MCF 10A (cell line): ENCODE measurements at places on chromosomes 3 and 15. TPM values are rescaled to one million over a fixed set of nuclear protein-coding genes. Genes with fewer than 3 reads are reported as not detected.

The ABHD5 gene
- total RNA-seq = 30.3 and 32.6 TPM in 2 replicates

The NGLY1 gene
- total RNA-seq = 36.6 and 45.4 TPM in 2 replicates

The MEX3B gene
- 4.6 and 5.3 TPM in 2 replicates for total RNA-seq

The USP3 gene
- 59.0 and 70.2 TPM in 2 replicates for total RNA-seq

GRCh38 chr3:177833332-177833731, 636.0 kb upstream of the TBL1XR1 start:
- DNase-seq = no peak

- no peak for DNase-seq
These were observed 54.4 kb downstream of the INO80 start for GRCh38 chr15:41061667-41062066.

DNA sequence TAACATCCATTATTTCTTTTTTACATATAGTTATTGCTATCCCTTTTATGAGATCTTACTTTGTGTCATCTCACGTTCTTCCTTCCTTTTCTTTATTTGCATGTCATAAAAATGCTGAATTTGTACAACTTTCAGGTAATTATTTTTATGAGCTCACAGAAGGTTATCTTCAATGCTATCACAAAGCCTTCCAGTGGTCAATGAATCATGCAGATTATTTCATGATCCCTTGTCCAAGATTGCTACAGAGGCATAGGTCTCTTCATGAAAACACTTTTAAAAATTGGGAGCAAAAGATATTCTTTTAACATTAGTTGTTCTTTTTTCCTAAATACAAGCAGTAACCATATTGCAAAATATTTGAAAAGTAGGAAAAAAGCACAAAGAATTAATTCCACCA, 880.1 kb upstream of the NR2F2 start:
- DNase-seq = no peak
